ENCODE measurements at places on chromosomes 3 and 15.

- DNase-seq, result peak; percentile 59
Observed at GRCh38 chr3:130906374-130906995, 12.6 kb downstream of the ATP2C1 start.

GRCh38 chr15:60399931-60400330 is 2.1 kb upstream of the ANXA2 start:
- DNase-seq, result peak; percentile 93

DNA sequence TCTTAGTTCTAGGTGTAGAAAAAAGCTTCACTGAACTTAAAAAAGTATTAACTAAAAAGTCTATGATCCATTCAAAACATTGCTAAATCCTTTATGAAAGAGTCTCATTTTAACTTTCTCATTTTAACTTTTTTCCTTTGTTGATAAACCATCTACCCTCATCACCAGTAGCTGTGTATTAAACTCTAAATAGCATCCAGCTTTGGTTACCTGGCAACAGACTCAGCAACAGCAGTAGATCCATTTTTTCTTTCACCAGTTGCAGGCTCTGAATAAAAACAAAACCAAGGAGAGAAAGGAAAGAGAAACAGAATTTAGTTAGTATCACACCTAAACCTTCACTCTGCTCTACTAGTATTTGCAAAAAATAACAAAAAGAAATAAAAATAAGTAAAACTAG is 51.6 kb downstream of the TP53BP1 start:
- DNase-seq, result peak; percentile 49

- peak; percentile 61 for DNase-seq
Observed at GRCh38 chr3:4981665-4982494, 2.6 kb downstream of the BHLHE40 start.
